ENCODE measurements at places on chromosomes 1 and 21. TPM values are rescaled to one million over a fixed set of nuclear protein-coding genes. Genes with fewer than 3 reads are reported as not detected.

CRNN gene
- total RNA-seq, result not detected

FCGR3A gene
- total RNA-seq, result not detected

FCER1A gene
- total RNA-seq, result not detected

RHBG gene
- not detected for total RNA-seq

LORICRIN gene
- total RNA-seq, result not detected

DYNLT5 gene
- total RNA-seq, result 1.1 TPM

GRCh38 chr1:26125946-26126320 is 14.3 kb downstream of the PDIK1L start:
- DNase-seq, result no peak

GRCh38 chr21:35738347-35738961 is 321.9 kb downstream of the SETD4 start:
- peak; percentile 5 for DNase-seq

DNA sequence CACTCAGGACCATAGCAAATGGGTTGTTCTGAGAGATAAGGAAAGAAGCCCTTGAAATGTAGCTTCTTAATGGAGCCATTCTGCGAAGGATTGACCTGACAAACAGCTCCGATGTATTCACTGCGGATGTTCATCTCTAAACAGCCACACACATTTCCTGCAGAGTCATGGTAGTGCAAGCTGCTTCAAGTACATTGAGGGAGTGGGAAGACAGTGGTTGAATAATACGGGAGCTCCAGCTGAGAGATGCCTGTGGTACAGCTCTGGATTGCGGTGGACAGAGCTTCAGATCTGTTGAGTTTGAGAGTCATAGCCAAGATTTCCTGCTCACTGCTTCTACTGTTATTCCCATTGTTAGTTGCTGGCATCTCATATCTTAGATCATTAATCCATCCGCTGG is 86.6 kb downstream of the ZBTB18 start:
- peak; percentile 69 for DNase-seq

GRCh38 chr1:163528710-163529348 is 207.1 kb downstream of the NUF2 start:
- peak; percentile 51 for DNase-seq

DNA sequence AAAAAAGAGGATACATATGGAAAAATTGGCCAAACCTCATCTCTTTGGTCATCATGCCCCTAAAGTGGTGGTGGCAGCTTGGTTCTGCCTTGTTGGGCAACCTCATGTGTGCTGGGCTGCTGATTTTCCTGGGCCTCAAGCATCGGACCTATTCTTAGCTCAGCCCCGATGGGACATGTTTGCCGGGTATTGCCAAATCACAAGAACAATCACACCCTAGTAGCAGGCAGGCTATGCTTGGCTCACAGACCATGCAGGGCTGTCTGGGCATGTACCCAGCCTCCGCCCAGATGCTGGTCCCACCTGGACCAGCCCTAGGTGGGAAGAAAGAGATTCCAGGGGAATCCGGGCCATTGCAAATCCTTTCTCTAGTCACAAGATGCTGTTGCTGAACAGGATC is 189.4 kb upstream of the FGGY start:
- no peak for DNase-seq

- DNase-seq, result peak; percentile 2
Measured at GRCh38 chr1:197696372-197696771, 78.9 kb downstream of the DENND1B start.

DNA sequence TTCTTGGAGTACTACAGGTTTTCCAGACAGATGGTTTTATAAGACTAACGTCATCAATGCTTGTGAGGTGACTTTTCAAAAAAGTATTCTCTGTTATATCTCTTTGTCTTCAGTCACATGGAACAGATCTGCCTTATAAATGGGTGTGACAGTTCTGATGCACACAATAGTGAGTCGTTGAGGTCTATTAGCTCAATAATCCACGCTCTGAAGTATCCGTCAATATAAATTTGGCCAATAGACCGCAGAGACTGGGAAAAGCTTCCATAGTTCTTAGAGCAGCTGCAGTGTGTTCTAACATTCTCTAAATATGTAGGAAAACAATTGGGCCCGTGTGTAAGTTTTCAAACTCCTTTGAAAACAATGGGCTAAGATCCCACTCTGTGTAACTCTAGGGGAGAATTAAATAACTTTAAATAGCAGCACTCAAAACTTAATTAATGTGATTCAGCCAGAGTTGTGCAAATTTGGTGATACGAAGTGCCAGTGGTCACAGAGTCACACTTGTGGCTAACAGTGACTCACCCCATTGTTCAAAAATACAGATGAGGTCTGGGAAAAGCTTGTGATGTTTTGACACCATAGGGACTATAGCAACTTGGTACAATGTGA is 316.0 kb downstream of the LMO4 start:
- DNase-seq, result no peak

GRCh38 chr1:55156093-55156492 is 59.1 kb downstream of the USP24 start:
- DNase-seq, result no peak

DNA sequence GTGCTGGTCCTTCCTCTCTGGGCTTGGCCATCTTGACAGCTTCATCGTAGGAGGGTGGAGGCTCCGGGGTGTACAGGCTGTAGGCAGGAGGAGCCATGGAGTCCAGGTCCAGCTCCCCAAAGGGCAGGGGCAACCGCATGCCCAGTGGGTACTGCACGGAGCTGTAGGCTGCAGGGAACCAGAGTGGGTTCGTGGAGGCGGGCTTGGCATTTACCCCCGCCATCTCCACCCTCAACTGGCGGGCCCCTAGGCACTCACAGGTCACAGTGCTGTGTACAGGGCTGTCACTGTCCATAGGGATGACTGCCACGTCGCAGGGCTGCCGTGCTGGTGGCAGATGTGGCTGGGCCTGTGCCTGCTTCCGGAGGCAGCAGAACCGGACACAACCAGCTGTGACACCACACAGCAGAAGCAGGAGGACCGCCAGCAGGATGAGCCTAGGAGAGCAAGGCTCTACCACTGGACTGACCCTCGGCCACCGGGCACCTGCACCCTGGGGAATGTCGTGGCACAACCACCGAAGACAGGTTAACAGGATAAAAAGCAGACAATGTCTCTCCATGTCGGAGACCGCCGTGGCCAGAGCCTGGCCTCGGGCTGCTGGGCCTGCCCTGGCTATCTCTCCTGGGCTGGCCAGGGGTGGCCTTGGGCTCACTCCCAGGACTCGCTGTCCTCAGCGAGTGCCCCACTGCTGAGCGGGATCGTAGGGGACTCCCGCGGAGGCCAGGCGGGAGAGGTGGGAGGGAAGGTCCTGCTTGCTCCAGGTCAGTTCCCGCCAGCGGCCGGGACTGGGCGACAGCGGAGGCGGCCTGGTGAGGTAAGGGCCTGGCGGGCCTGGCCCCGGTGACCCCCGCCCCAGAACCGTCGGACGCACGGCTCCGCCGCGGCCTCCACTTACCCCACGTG is 831 bp downstream of the TMEM52 start:
- DNase-seq, result no peak

DNA sequence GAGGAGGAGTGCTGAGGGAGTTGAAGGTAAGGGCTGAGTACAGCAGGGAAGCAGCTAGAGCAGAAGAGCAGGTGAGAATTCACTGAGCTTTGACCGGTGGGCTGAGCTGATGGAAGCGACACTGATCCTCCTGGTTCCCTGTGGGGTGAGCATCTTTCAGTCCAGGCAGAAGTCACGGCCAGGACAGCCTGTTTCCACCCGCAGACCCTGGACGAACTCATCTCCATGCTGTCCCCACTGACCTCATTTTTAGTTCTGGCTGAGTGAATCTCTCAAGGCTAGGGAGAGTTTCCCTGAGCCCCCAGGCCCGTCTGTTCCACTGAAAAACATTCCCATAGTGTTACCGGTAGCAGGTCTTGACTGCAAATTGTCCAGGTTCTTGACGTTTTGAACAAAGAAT is 31.5 kb downstream of the FAM163A start:
- no peak for DNase-seq

DNA sequence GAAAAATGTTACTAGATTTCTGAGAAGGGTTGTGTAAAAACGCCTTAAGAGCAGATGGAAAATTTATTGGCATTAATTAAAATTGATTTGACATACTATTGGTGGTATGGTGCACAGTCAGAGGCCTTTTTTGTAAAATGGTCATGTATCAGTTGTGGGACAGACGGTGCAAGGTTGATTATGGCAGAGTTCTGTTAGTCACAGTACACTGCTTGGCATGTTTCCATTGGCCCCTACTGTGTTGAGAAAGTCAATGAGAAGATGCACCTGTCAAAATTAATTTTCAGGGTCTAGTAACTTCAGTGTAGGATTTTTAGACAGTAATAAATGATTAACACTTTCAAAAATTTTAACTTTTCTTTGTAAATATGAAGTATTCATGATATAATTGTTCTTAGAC is 4.4 kb downstream of the B3GALT2 start:
- peak; percentile 8 for DNase-seq

DNA sequence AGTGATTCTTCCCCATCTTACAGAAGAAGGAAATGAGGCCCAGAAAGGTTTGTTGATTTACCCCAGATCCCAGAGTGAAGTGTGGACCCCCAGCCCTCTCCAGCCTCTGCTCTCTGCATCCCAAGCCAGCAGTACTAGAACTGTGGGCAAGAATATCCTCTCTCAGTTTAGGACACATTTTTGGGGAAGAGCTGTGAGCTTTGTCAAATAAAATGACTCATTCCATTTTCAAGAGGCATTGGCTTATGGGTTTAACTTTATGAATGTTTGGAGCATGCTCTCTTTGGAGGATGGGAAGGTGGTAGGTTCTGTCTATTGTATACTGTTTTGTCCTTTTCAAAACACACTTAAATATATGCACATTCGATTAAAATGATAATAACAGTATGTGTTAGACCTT is 70.6 kb upstream of the CNTN2 start:
- no peak for DNase-seq

DNA sequence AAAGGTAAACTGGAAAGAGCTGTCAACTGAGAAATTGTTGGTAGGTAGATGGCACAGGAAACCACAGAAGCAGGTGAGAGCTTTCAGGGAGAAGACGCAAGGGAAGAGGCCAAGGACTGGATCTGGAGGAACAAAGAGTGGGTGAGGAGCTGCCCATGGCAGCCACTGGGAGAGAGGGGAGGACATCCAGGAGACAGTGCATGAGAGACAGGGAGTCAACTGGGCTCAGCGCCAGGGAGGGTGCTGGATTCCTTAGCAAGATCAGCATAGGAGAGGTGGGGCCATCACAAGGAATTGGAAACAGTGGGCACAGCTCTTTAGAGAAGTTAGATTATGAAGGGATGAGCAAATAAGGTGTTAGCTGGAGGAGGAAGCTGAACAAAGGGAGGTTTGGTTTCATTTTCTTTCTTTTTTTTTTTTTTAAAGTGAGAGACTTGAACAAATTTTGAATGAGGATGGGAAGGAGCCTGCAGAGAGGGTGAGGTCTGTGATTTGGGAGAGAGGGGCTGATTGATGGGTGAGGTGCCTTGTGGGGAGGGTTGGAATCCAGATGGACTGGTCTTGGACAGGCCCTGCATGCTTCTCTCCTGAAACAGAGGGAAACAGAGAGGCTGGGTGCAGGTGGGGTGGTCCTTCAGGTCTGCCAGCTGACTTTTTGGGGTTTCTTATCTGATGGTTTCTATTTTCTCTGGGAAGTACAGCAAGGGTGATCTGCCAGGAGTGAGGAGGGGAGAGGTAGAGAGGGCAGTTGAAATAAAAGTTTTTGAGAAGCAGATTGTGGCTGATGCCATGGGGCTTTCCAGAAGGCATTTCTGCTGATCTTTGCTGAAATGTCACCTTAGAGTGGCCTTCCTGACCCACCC is 5.4 kb downstream of the CYP4B1 start:
- no peak for DNase-seq

DNA sequence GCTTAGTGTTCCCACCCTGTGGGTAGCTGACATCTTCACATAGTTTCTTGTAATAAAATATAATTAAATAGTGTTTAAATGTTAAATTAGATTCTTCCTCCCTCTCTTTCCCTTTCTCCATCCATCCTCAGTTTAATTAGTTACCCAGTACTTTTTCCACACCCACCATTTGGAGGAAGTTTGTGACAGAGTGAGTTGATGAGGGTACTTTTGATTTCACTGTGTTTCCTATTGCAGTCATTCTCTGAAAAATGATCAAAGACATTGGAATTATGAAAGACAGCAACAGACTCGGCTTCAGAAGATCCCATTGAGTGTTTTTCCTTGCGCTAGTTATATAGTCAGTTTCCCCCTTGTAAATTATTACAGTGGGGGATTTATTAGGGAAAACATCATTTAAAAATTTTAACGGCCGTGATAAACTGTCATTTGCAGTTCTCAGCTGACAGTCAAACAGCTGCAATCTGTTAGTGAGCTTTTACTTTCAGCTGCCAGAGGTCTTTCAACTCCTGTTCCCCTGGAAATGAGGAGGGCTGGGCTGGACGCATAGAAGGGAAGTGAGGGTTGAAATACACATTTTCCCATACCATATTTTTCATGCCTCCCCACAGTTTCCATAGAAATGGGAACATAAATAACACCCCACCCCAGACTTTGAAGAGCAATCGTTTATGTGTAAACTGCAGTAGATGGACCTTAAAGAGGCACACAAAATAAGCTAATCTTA is 61.3 kb upstream of the CACYBP start:
- DNase-seq, result peak; percentile 9

DNA sequence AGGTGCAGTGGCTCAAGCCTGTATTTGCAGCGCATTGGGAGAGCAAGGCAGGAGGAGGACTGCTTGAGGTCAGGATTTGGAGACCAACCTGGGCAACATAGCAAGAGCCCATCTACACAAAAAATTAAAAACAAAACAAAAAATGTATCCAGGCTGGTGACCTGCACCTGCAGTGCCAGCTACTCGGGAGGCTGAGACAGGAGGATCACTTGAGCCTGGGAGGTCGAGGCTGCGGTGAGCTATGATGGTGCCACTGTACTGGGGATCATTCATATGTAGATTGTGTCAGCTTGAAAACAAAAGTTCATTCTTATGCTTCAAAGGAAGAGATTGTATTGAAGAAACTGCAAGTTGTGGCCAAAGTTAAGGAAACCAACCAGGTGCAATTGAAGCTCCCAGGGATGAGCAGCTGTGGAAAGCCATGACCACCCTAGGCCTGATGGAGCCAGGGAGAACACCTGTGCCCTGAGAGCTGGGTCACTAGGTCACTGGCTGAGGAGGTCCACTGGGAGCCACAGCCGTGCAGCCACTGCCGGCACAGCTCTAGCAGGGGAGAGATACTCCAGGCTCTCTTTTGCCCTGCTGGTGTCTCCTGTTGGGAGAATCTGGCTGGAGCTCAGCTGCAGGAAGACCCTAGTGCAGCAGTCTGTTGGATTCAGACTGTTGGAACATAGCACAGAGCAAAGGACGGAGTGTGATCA is 13.3 kb upstream of the BRWD1 start:
- no peak for DNase-seq

Measured in dermis blood vessel endothelial cell (primary cell).